ENCODE measurements at places on chromosomes 2 and 18.

DNA sequence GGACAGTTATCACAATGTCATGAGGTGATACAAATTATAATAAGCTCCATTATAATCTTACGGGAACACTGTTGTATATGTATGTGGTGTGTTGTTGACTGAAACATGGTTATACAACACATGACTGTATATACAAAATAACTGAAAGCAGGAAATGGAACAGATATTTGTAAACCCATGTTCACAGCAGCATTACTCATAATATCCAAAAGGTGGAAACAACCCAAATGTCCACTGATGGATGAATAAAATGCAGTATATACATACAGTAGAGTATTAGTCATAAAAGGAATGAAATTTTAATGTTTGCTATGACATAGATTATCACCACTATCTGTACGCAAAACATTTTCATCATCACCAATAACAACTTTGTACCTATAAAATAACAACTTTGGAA is 107.3 kb downstream of the USP34 start:
- no peak for DNase-seq

DNA sequence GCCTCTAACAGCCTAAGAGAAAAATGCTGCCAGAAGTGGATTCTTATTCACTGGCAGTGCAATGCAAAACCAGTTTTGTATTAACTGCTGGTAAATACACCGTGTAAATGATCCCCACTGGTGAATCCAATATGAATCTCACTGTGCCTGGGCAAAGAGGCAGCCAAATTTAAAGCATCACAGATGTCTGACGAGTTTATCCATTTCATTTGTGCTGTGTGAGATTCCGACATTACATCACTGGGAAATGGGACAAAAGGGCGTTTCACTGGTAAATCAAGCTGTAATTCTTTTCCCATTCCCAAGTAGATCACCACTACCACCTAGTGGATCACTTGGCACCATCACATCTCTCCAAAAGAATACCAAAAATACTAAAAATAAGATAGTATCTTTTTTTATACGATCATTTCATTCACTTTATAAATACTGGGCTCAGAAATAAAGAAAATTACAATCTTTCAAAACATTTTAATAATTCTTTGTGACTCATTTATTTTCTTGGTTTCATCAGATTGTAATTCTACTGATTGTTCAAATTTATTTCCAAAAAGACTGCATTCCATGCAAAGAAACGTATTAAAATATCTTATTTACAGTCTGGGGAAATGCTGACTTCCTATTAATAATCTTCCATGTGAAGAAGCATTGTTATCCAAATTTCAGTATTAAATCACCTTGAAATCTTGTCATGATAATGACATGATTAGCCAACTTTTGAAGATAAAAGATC is 125.6 kb downstream of the GRB14 start:
- peak; percentile 0 for DNase-seq

- no peak for DNase-seq
Observed at GRCh38 chr2:1181893-1182292, 231.2 kb downstream of the SNTG2 start.

DNA sequence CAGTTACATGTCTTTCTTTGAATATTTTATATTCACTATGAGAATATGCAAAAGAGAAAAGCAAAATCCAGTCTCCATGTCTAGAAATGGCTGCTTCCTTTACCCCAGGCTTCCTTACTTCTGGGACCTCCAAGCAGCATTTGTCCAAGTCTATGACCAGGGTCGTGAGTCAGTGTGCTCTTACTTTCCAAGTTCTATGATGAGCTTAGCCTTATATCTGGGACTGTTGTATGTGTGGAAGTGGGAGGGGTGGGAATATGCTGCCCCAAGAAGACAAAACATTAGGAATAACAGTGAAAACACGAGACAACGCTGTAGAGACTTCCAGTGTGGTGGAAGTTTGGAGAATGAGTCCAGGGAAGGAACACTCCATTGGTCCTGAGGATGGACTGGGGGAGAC is 21.2 kb upstream of the CHRNA1 start:
- no peak for DNase-seq

- DNase-seq: no peak
Observed at GRCh38 chr2:86301009-86301408, 36.4 kb downstream of the REEP1 start.

DNA sequence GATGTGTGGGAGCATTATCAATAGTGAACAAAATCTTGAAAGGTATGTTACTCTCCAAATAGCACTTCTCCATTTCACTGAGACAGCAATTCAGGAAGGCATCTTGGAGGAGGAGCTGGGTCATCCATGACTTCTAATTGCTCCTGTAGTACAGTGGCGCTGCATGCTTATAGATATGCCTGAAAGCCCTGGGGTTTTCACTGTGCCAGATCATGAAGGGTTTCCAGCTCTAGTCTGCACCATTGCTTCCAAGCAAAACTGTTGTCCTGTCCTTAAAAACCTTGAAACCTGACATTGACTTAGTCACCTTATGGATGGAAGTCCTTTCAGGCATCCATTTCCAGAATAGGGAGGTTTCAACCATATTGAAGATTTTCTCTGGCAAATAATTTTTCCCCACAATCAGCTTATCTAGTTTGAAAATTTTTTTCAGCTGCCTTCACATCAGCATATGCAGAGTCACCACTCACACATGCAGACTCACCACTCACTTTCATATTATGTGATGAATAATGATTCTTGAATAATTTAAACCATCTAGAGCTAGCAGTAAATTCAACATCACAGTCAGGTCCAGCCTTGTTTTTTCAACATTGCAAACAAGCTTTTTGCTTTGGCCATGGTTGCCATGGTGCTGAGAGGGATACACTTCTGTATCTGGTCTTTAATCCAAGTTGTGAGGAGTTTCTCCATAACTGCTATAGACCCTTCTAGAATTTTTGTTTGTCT is 297.1 kb downstream of the CLIP4 start:
- DNase-seq: no peak

- no peak for DNase-seq
Observed at GRCh38 chr2:74764429-74765272, 69.3 kb upstream of the HK2 start.

DNA sequence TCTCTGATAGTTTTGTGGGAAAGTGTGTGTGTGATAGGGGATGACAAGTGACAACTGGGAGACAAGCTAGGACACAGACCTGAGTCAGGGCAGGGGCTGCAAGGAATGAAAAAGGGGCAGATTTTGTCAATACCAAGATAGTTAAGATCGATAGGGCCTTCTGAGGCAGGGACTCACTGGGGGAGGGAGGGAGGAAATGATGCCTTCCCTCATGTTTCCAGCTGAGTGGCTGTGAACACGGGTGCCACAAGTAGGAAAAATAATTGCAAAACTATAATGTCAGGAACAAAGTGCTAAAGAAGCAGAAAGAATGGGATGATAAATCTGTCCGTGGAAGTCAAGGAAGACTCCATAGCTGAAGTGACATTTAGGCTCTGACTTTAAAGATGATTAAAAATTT is 24.2 kb downstream of the CDH2 start:
- DNase-seq: no peak

DNA sequence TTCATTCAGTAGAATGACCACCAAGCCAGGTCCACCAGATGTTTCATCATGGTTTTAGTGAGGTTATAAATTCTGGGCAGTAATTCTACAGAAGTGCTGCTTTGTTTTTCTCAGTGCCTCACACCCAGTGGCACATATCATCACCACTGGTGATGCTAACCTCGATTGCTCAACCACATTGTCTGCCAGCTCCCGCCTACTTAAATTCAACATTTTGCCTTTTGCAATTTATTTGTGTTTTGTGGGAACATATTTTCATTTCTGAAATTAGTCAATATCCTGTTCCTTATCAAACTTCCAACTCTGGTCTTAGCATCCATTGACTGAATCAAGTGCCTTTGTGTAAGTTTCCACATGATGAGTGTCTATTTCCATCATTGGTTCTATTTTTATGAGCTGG is 62.3 kb upstream of the TMEM178A start:
- no peak for DNase-seq

- DNase-seq: no peak
Observed at GRCh38 chr2:149185942-149186490, 144.4 kb upstream of the LYPD6 start.

- DNase-seq: no peak
Observed at GRCh38 chr18:78861116-78861515, 118.5 kb upstream of the SALL3 start.

DNA sequence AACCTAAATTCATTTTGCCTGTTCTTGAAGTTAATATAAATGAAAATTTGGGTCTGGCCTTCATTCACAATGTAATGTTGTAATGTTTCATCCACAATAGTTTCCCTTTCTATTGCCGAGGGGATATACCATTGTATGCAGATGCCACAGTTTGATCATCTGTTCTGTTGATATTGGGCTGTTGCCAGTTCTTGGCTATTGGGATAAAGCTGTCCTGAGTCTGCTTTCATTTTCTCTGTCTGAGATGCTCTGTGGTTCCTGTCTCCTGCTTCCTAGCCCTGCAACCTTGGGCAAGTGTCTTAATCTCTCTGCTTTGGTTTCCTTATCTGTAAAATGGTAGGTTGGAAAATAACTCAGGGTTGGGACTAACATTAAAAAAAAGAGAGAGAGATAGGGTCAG is 25.2 kb downstream of the B3GNT2 start:
- no peak for DNase-seq

DNA sequence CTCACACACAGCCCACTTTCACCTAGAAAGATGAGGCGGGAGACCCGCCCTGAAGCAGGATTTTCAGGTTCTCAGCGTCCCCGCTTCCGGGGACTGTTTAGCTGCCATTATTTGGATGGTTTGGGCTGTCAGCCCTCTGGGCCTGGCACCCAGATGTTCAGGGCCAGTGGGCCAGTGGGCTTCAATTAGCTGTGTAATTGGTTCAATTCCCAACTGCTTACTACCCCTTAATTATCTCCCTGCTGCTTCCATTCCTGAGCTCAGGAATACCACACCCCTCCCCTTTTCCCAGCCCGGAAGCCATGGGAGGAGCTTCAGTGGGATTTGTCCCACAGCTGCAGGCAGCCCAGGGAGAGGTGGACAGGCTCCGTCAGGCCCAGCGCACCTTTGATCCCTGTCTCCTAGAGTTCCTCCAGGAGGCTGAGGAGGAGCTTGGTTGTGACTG is 114.1 kb upstream of the MYCN start:
- no peak for DNase-seq

DNA sequence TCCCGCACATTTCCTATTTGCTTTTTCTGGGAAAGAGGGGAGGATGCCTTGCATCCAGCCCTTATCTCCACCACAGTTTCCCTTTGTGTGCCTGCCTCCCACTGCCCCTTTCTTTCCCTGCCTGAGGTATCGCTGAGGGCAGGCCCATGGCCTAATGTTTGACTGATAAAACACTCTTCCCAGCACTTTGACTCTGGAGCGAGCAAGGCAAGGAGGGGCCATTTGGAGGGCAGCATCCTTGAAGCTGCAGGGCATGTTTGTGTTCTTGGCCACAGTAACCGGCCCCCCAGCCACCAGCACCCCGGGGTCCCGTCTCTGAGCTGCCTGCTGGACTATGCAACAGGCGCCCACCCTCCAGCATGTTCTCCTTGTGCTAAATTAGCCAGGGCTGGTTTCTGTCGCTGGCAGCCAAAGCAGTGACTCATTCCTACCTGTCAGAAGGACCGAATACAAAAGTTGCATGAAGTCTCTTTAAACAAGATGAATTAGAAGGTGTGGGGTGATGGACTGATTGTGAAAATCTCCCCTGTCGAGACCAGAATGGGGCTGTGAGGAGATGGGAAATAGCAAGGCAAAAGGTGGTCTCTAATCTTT is 50.7 kb downstream of the BCL2L11 start:
- no peak for DNase-seq

DNA sequence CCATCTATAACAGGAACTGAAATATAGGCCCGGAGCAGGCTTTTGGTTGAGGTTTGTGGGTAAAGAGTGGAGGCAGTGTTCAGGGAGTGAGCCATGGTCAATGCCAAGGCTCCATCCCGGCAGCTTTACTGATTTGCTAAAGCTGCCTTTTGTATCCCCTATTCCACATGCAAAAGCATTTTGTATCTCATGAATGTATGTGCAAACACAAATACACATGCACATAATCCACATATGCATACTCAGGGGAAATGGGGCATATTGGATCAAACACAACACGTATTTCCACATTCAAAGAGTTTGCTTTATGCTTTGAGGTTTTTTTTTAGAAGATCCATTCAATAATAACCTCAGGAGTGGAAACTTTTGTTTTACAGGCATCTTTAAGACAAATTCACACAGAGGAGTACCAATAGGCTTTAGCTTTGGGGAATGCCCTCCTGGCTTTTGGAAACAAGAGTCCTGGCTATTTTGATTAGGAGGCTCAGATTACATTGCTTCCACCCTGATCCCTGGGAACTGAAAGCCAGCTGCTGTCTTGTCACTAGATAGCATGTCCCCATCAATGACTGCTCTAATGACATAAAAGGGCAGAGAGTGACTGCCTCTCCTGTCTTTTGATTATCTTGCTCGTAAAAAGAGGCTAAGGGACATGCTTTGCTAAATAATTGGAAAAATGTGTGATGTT is 263.2 kb downstream of the EN1 start:
- no peak for DNase-seq

GRCh38 chr2:239688122-239688681 is 287.4 kb upstream of the HDAC4 start:
- no peak for DNase-seq

- no peak for DNase-seq
Observed at GRCh38 chr2:194289712-194290346, 1367.2 kb upstream of the SLC39A10 start.

DNA sequence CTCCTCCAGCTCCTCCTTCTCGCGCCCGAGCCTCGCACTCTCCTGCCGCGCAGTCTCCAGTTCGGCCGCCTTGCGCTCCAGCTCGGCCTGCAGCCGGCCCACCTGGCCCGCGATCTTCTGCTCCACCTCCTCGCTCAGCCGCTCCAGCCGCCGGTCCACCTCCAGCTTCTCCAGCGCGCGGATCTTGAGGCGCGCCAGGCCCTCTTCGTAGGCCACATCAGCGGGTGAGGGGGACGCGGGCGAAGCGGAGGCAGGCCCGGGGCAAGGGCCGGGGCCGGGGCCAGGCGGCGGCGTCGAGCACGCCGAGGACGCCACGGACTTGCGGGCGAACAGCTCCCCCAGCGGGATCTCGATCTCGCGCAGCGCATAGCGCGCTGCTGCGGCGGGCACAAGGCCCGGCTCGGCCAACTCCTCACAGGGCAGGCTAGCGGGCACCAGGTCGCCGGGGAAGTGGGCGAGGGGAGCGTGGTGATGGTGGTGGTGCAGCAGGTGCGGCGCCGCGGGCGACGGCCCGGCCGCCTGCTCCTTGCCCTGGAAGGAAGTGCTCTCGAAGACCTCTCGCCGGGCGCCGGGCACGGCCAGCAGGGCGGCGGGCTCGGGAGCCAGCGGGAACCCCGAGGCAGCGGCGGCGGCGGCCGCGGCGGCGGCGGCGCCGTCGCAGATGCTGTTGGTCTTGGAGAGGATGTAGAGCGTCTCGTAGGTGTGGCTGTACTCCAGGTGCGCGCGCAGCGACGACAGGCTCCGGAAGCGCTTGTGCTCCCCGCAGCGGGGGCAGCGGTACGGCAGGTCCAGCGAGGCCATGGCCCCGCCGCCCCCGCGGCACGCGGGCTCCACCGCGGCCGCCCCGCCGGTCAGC is 15.2 kb downstream of the FBXO41 start:
- no peak for DNase-seq

DNA sequence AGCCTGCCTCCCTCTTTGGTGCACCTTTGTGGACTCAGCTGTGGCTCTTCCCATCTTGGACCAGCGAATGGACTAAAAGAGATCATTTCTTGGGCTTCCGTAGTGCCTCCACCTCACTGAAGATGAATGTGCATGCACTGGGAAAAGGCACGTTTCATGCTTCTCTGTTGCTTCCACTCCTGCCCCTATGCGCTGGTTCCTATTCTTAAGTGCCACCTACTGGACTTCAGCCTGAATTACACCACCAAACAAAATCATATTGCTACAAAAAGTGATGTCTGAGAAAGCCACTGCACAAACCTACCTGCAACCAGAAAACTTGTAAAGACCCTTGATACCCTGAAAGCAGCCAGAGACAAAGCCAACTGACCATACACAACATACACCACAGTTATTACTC is 695.6 kb downstream of the TSN start:
- no peak for DNase-seq
